ENCODE measurements at places on chromosomes 1 and 21.

DNA sequence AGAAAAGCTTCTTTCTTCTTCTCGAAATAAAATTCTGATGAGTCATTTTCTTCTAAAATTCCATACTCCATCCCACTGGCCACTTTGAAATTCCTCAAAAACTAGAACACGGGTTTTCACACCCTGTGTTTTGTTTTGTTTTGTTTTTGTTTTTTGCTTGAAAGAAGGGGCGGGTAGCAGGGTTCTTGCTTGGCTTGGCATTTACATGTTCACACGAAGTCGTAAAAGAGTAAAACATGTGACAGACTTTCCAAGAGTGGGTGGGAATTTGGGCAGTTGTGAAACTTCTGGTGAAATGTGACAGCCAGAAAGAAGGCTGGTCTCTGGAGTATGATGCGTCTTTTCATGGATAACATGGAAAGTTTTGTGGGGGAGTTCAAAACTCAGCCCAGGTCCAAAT is 47.1 kb upstream of the FMN2 start:
- peak; percentile 38 for ATAC-seq

DNA sequence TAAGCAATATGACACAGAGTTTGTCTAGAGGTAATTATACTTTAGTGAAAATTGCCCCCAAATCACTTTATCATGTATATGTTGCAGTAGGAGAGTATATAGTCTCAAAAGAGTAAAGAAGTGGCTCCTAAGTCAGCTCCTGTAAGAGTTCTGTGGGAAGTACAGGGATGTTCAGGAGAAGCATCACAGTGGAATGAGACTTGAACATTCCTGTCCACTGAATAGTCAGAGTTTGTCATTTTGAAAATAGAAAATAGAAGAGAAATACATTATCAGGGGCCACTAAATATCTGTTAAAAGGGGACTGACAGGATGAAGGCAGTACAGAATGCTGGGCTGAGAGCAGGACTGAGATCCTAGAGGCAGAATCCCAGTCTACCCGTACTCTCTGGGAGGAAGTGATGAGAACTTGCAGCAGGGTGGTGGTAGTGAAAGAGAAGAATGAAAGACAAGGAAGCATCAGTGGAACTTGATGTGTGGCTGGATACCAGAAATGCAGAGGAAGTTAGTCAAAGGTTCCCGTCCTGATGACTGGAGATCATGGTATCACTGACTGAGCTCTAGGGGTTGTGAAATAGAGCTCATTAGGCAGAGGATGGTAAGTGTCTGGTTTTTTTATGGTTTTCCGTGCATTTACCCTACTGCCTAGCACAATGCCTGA is 153.4 kb downstream of the FMN2 start:
- ATAC-seq, result peak; percentile 64

GRCh38 chr1:32798679-32799416 is 18.3 kb downstream of the YARS1 start:
- ATAC-seq, result no peak

GRCh38 chr1:218573925-218574324 is 228.8 kb downstream of the TGFB2 start:
- no peak for ATAC-seq

- ATAC-seq, result no peak
Observed at GRCh38 chr1:156394835-156395461, 25.9 kb downstream of the RHBG start.

- ATAC-seq, result no peak
Observed at GRCh38 chr1:212922016-212922415, 28.3 kb upstream of the VASH2 start.

GRCh38 chr1:221437926-221438325 is 304.0 kb downstream of the DUSP10 start:
- ATAC-seq, result 0 out of 3 replicates have a peak, but pooled peaks have one; percentile 2

- no peak for ATAC-seq
Observed at GRCh38 chr21:44583800-44584147, 3.4 kb upstream of the KRTAP10-5 start.

DNA sequence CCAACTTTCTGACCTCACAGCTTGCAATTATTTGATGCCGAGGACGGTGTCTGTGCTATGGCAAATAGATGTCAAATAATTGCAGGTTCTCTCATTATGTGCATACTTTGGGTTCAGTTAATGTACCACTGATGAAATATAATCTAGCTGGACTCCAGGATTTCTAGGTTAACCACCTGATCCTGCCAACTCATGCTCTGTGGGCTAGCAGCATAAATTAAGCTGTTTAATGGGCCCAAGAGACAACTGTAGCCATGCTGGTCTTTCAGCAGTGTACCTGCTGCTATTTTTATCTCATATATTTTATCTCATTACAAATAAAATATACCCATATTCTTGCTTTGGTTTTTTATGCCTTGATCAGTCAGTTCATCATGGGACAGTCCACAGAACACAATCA is 43.3 kb upstream of the HP1BP3 start:
- no peak for ATAC-seq

DNA sequence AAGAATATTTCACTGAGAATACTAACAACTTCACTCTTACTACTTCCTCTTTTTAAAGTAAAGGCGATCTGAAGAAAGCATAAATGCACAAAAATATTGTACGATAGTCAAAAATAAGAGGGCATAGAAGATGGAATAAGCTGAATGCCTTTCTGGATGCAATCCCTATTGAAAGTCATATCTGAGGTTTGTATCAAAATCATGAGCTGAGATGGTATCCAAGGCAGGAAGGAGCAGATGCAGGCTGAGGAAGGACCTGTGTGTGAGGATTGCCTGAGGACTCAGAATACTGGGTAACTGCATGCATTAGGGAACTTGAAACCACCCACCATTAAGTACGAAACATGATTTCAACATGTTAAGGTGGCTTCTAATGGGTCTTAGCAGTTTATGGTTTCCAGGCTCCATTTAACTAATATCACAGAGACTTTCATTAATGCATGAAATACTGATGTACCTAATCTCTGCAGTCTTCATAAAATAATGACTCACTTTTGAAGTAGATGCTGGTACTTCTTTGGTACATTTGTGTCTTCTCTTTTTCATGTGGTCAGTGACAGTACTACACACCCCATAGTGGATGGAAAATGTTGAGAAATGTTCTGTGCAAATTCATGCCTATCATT is 29.6 kb upstream of the RGS1 start:
- peak; percentile 13 for ATAC-seq

DNA sequence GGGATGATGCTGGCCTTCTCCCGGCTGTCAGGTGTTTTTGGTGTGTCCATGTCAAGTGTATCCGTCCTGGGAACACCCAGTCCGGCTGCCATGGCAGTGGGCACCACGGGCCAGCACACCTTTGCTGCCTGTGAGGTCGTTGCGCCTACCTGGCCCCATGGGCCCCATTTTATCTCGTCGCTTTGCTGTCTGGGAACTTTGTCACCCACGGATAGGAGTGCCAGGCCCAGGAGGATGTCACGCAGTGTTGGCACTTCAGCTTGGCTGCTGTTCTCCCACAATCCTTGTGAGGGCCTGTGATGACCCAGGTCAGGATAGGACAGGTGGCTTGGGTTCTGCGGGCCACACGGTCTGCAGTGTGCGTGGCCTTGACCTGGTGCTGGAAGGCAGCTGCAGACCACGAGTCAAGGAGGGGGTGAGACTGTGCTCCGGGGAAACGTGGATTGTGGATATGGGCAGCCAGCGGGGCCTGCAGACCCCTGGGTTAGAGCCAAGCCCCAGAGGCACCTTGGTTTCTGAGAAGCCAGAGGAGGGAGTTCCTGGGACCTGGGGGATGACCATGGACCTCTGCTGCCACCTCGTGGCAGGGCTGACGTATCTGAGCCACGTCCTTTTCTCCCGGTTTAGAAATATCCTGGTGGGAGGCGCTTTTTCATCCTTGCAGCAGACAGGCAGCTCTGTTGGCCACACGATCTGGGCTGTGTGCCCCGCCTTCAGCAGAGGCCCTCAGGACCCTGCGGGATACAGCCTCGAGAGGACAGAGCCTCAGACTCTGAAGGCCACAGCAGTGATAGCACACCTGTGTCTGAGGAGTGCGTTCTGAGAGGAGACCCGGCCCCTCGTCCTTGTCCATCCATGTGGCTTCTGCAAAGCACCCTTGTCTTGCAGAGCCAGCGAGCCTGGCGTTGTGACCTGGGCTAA is 161.1 kb upstream of the COL6A1 start:
- peak; percentile 93 for ATAC-seq
